Activated naive CD4-positive, alpha-beta T cell treated with anti-CD3 and anti-CD28 coated beads for 36 hours (primary cell): ENCODE measurements at places on chromosomes 13 and 19. TPM values are rescaled to one million over a fixed set of nuclear protein-coding genes. Genes with fewer than 3 reads are reported as not detected.

ASF1B gene
- 56.6 TPM for total RNA-seq

NCAN gene
- total RNA-seq: not detected

SCN1B gene
- 0.83 TPM for total RNA-seq

TEKTIP1 gene
- 2.5 TPM for total RNA-seq
